ENCODE measurements at places on chromosomes 7 and 10.
A peak's percentile ranks its signal among the peaks of the same experiment; 100 is the strongest.

- peak; percentile 24 for DNase-seq
Measured at GRCh38 chr10:129105266-129105665, 361.8 kb upstream of the MGMT start.

GRCh38 chr10:46222364-46222935 lies 64.3 kb upstream of the ANTXRL start:
- DNase-seq: no peak

DNA sequence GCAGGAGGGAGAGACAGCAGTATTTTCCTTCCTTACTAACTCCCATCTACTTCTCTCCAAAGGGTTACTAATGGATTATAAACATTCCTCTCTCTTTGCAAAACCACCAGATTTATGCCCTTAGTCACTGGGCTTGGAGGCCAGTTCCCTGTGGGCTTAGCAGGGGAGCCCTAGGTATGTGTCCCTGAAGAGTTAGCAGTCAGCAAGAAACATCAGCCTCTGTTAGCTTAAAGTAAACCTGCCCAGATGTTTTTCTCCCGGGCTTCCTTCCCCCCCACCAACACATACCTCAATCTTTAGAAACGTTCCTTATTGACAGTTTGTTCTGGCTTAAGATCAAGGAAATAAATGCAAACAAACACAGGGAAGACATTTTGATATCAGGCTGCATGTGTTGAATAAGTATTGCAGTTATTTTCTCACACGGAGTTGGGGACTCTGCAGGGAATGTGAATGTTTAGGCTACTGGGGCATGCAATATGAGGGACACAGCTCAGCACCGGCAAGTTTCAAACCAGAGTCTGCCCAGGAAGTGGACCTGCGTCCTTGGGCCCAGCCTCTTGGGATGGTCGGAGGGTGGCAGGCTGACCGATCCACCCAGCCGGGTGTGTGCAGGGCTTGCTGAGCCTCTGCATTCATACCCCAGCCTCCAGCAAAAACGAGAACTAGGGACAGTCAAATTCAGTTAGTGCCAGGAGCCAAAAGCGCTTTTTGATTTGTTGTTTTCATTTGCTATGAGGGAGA lies 252.0 kb upstream of the GRB10 start:
- DNase-seq: no peak

- DNase-seq: no peak
Measured at GRCh38 chr10:52332815-52333214, 18.7 kb downstream of the DKK1 start.

DNA sequence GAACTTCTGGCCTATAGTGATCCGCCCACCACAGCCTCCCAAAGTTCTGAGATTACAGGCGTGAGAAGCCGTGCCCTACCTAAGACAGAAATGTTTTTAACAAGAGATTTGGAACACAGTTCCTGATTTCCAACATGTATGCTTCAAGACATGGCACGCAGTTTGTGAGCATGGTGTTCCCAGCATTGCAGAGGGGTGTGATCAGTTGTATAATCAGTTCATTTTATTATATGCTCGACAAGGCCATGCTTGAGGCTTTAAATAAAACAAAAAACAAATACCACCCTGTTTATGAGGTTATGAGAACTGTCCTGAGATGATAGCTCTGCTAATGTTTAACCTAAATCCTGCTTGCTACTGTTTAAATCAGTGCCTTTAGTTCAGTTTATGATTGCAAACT lies 60.2 kb downstream of the TASOR2 start:
- DNase-seq: no peak

DNA sequence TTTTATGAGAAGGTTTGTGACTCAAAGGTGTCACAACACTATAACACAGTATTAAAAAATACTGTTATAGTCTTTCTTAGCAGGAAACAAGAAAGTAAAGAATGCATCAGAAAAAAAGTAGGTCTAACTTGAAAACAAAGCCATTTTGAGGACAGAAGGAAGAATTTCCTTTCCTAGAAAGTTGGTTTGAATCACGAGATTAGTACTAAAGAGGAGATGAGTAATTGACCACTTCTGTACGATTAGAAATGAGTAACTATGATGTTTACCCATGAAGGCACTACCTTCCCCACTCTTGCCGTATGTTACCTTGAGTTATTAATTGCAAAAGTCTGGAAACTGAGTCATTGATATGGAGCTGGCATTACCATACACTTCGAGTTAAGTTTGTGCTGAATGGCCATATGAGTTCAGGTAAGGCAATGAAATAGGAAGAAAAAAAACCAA lies 65.2 kb downstream of the FAM185A start:
- DNase-seq: no peak

GRCh38 chr7:125279961-125280360 lies 350.3 kb upstream of the POT1 start:
- DNase-seq: no peak

GRCh38 chr7:29243910-29244655 lies 49.5 kb downstream of the CHN2 start:
- DNase-seq: peak; percentile 25

GRCh38 chr7:98229441-98229840 lies 18.2 kb downstream of the BHLHA15 start:
- no peak for DNase-seq

GRCh38 chr10:30127120-30127541 lies 67.7 kb upstream of the JCAD start:
- DNase-seq: no peak

DNA sequence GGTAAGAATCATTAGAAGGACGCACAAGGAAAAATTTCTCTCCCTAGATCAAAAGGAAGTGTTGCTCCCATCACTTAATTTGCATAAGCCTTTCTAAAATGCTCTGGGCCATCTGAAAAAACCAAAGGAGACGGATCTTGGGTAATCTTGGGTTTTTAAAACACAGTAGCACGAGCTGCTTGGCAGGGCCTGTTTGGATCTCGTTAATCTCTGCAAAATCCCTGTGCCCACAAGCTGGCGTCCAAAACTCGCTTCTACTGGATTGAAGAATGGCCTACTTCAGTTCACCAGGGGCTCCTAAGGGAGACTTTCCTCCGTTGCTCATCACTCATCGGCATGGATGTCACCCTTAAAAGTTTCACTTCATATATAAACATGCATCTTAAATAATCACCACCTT lies 128.6 kb downstream of the RNF216 start:
- DNase-seq: no peak

DNA sequence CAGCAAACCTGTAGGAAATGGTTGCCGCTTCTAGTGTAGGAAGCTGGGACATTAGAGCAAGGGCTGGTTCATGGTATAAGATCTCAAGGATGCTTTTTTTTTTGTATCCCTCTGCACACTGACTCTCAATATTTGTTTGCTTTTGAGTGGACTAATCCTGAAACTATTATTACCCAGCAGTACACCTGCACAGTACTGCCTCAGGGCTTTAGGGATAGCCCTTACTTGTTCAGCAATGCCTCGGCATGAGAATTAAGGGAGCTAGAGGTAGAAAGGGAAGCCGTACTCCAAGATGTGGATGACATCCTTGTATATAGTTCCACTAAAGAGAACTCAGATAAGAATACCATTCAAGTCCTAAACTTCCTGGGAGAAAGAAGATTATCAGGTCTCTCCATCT lies 70.5 kb downstream of the COPG2 start:
- DNase-seq: no peak

GRCh38 chr7:152142976-152143595 lies 117.6 kb downstream of the GALNT11 start:
- DNase-seq: peak; percentile 9

DNA sequence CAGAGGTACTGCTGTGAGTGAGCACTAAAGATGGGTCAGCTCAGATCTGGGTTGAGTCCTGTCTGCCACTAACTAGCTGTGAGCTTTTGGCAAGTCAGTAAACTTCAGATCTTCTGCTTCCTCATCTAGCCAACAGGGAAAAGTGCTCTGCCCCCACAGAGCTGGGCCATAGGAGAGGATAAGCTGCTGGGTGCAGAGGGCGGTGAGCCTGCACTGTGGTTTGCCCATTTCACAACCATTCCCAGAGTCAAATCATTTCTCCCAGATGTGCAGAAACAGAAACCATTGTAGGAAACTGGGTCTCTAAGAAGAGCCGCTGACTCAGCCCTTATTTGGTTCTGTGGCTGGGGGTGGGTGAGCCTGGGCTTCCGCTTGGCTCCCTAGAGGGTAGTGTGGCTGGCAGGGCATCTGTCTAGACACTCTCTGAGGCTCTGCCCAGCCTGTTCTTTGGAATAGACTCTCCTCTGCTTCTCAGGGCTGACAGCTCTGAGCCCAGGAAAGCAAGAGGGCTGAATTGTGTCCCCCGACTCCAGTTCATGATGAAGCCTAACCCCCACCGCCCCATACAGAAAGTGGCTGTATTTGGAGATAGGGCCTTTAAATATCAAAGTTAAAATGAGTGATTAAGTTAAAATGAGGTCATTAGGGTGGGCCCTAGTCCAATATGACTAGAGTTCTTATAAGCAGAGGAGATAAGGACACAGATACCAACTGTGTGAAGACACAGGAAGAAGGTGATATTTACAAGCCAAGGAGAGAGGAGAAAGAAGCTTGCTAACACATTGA lies 29.5 kb upstream of the ARHGAP22 start:
- DNase-seq: peak; percentile 73

DNA sequence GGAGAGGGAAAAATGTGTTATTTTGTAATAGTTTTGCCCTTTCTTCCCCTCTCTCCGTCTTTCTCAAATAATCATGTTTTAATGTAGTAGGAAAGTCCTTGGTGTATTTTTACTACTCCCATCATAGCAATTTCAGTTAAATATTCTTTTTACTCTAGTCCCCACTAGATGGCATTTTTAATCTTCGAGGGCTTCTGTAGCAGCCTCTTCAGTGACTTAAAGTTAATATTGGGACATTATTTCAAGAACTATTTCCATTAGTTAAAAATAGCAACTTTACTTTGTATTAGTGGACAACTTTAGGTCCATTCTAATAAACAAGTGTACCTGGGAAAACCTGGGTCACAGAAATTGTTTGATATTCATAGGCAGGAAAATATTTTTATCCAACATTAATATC lies 23.0 kb downstream of the EDRF1 start:
- peak; percentile 49 for DNase-seq

DNA sequence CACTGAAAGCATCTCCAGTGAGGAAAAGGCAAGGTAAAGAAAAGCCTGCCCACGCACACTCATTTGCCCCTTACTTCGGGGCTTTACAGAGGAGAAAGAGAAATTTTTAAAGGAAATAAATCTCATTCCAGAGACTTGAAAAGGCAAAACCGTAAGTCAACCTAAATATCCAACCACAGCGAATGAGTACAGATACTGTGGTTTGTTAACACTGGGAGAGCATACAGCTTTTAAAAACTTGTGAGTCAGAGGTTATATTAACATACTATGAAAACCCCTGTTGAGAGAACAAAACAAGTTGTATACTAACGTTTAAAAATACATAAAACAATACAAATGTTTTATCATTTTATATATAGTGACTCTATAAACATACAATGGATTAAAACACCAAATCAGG lies 28.6 kb upstream of the ST7 start:
- DNase-seq: no peak
